ENCODE measurements at places on chromosomes 2 and 18.

DNA sequence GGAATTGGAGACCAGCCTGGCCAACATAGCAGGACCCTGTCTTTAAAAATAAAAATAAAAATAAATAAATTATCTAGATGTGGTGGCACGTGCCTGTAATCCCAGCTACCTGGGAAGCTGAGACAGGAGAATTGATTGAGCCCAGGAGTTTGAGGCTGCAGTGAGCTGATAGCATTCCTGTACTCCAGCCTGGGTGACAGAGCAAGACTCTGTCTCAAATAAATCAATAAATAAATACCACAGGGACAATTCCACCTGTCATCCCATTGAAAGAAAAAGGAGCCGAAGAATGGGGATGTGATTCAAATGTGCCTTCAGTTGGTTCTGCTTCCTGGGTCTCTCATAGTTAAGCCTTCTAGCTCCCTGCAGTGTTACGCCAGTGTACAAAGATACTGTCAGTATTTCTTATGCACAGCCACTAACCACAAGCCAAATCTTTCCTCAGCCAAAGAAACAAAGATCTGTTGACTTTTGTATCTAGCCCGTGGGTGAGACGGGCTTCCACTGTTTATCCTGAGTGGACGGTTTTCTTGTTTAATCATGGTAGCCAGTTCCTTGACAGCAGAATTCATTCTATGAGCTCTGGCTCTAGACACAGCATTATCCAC lies 12.6 kb downstream of the LGALSL start:
- DNase-seq: no peak

DNA sequence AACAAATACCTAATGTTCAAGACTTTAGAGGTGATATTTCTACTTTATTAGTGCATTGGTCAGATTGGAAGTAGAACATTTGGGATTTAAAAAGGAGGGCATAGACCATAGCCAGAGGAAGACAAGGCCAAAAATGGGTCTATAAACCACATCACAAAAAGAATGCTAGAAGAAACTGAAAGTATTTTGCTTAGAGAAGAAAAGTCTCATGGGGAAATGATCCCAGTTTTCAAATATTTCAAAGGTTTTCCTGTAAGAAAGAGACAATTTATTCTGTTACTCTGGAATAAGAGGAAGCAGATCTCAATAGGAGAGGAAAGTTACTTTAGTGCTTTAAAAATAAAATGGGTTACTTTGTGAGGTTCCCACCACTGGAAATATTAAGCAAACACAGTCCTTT lies 341.4 kb downstream of the TNS1 start:
- no peak for DNase-seq

- DNase-seq: no peak
These were observed 66.1 kb upstream of the LRPPRC start for GRCh38 chr2:44061876-44062275.

DNA sequence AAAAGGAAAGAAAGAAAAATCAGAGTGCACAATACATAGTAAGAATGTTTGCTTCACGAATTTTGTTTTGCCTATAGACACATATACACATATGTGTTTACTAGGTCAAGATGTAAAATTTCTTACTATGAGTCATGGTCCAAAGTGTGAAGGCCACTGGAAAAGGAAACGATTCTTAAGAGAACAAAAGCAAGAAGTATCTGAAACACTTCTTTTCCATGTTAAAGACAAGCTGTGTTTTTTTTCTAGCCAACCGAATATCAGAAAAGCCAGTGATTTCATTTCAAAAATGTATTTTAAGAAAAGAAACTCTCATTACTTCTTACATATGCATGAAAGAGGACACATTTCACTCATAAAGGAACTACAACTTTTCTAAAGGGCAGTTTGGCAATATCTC lies 24.9 kb downstream of the PECR start:
- no peak for DNase-seq

- DNase-seq: no peak
These were observed 499.7 kb downstream of the PTH2R start for GRCh38 chr2:208906330-208906729.

DNA sequence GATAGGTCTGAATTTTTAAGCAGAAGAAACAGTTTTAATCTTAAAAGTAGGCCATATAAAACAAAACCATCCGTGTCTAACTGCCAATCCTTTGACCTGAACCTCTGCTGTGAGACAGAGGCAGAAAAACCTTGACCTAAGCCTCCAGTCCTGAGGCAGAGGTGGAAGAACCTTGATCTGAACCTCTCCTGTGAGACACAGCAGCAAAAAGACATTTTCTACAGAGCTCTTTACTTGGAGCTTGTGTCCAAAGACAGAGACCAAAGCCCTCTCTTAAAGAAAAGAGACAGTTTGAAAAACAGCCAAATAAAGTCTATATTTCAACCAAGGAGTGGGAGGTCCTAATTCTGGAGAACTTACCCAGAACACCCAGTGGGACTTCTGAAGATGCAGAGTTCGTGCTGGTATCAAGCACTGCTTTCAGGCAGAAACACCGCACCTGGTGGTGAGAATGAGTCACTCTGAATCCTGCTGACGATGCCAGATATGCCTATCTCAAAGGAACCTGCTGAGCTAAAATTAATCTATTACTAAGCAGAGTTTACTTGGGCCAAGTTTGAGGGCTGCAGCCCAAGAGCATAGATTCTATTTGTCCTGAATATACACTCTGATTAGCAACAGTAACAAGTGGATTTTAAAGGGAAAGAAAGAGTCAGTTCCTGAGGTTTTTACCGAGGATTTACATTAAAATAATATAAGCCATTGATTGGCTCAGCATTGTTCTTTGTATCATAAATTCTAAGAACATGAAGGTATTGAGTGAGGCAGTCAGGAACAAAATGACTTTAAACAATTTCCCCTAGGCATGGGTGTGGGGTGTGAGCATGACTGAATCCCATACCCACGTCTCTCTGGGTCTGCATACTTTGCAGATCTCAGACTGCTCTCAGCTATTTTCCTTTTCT lies 806.4 kb downstream of the TRIB2 start:
- peak; percentile 22 for DNase-seq

- peak; percentile 57 for DNase-seq
These were observed 7.8 kb upstream of the OR6B3 start for GRCh38 chr2:240060977-240061591.

DNA sequence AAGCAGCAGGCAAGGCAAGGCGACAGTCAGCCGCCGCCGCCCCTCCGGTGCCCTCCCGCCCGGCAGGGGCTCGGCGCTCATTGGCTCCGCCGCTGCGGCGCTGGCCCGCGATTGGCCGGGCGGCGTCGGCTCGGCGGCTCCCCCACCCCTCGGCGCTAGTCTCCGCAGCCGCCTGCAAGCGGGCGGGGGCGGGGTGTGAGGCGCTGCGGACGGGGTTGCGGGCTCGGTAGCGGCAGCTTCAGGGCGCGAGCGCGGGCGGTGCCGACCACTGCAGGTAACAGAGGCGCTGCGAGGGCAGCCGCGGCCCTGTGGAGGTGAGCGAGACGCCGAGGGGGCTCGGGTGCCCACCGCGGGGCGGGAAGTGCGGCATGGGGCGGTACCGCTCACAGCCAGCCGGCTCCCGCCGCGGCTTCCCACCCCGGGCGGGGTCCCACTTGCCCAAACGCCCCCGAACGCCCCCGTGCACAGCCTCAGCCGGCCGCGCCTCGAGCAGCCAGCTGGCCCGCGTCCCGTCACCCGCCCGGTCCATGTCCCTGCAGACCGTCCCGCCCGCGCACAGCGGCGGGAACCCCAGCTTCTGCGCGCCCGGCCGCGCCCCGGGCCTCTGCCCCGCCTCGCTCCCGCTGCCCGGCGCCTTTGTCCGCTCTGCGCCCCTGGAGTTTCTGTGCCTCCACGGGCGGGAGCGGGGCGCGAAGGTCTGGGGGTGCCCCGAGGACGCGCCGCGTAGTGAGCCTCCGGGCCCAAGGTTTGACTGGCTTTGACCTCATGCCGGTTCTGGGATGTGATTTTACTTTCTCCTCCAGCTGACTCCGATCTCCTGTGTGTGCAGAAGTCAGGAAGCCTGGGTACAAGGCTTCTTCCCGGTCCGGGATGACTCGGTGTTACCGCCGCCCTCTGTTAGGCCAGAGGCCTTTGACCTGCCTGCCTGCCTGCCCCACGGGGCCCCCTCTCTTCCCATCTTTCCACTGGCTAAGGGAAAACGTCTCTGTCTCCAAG lies at the start of gene SANBR:
Gene SANBR (plus strand): TSS at position 158 of the 996 bp plus-strand sequence. CDS start 4,480 bp downstream, outside the sequence.
- DNase-seq: peak; percentile 83

- peak; percentile 17 for DNase-seq
These were observed 76.8 kb downstream of the CEP192 start for GRCh38 chr18:13067966-13068365.

GRCh38 chr2:98502556-98503335 lies 58.1 kb downstream of the INPP4A start:
- DNase-seq: peak; percentile 33

- no peak for DNase-seq
These were observed 457.5 kb downstream of the CNTNAP5 start for GRCh38 chr2:124482551-124482950.

DNA sequence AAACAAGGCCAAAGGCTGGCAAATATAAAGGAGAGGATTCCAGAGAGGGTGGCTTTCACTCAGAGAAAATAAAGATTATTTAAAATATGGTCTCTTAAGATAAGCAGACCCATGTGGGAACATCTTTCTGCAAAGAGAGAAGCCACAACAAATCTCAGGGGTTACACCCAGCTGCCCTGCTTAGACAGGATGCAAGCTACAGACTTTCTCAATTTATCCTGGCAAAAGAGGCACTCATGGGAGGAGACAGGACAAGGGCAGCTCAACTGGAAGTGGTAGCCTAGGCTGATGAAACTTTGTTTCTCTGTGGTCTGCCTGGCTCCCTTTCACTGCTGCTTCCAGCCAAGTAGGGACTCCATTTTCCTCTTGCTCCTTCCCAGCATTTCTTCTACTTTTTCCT lies 25.9 kb upstream of the SULT1C4 start:
- DNase-seq: peak; percentile 22

GRCh38 chr2:218295029-218295428 lies 2.7 kb upstream of the TMBIM1 start:
- DNase-seq: no peak

- DNase-seq: peak; percentile 42
These were observed 1.2 kb downstream of the ANTXR1 start for GRCh38 chr2:69013840-69014821.

DNA sequence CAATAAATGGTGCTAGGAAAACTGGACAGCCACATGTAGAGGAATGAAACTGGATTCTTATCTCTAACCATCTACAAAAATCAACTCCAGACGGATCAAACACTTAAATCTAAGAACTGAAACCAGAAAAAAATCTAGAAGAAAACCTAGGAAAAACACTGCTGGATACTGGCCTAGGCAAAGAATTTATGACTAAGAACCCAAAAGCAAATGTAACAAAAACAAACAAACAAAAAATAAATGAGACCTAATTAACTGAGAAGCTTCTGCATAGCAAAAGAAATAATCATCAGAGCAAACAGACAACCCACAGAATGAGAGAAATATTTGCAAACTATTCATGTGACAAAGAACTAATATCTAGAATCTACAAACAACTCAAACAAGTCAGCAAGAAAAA lies 314.0 kb upstream of the REV1 start:
- DNase-seq: no peak

GRCh38 chr18:11425211-11425610 lies 184.2 kb upstream of the SLC35G4 start:
- DNase-seq: no peak

DNA sequence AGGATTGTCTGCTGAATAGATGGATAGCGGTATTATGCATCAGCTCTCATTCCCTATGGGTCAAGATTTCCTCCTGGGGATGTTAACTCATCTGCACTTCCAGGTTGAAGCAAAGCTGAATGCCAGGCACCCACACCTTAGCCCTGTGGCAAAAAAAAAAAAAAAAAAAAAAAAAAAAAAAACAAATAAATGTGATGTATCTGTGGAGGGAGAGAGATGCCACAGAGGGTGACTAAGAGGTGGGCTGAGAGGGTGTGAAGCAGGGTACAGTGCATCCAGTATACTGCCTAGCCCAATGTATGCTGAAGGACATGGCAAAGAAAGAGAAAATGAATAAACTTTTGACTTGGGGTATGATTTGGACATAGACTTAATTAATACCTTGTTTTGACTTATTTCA lies 91.4 kb downstream of the COPS8 start:
- DNase-seq: no peak

GRCh38 chr2:191243154-191243553 lies 2.0 kb upstream of the MYO1B start:
- no peak for DNase-seq

DNA sequence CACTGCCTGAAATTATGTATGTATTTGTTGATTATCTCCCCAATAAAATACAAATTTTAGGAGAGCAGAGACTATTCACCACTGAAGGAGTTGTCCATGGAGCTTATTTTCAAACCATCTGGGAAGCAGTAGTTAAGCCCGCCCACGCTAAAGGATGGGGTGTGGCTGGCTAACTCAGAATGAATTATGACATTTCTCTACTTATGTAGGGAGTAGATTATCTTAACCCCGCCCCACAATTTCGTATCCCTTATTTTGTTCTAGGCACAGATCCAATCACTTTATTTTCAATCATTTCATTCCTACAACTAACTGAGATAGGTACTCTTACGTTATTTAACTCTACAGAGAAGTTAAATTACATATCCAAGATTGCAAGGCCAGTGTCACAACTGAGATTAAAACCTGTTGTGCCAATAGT lies 1.4 kb upstream of the LAPTM4A start:
- DNase-seq: peak; percentile 92

- no peak for DNase-seq
These were observed 48.2 kb downstream of the PAX8 start for GRCh38 chr2:113230531-113230930.

DNA sequence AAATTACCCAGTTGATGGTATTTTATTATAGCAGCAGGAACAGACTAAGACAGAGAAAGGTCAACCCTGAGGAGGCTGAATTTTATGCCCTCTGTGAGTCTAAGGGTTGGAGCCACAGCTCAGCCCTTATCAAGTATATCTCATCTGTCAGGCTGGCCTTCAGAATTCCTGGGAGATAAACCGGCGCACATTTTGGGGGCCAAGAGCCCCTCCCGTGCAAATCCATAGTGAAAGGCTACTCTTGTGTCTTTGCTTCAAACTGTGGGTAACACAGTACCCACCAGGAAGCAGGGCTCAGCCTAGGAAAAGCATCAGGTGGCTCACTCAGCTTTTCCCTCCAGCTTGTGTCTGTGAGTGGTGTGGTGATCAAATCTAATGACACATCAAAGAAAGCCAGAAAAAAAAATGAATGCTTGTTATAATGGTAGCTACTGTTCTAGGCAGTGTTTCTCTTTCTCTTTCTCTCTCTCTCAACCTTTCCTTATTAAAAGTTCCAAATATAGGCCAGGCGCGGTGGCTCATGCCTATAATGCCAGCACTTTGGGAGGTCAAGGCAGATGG lies 25.0 kb upstream of the ASXL2 start:
- DNase-seq: no peak

DNA sequence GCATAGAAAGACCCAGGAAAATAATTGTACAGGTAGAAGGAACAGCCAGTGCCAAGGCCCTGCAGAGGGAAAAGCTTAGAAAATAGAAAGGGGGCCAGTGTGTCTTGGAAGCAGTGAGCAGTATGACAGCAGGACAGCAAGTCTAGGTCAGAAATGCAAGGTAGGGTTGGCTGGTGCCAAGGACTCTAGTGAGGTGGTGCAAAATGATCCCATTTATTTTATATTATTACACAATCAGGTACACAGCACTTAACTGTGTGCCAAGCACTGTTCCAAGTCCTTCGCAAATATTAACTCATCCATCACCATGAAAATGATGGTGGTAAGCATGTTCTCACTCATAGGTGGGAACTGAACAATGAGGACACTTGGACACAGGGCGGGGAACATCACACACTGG lies 100.0 kb downstream of the AQP4 start:
- no peak for DNase-seq

Data from iris pigment epithelial cell (primary cell).